ENCODE measurements at places on chromosomes 12 and 14.

- no peak for DNase-seq
Observed at GRCh38 chr14:77023001-77023996, 5.2 kb downstream of the IRF2BPL start.

GRCh38 chr12:124881123-124881522, 17.5 kb upstream of the SCARB1 start:
- no peak for DNase-seq

DNA sequence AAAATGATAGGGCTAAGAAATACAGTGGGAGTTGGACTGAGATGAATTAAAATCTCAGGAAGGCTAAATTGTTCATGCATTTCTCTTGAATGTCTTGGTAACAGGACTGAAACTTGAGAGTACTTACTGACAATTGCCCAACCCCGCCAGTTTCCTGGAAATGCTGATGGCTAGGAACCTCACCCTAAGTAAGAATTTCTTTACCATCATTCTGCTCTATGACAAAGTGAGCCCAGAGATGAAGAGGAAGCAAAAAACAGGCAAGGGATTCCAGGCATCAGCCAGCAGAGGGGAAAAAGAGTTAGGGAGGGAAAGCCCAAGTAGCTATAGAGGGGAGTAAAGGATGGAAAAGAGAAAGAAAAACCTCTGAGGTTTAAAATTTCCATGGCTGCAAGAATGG, 397.7 kb downstream of the MDGA2 start:
- DNase-seq, result no peak

DNA sequence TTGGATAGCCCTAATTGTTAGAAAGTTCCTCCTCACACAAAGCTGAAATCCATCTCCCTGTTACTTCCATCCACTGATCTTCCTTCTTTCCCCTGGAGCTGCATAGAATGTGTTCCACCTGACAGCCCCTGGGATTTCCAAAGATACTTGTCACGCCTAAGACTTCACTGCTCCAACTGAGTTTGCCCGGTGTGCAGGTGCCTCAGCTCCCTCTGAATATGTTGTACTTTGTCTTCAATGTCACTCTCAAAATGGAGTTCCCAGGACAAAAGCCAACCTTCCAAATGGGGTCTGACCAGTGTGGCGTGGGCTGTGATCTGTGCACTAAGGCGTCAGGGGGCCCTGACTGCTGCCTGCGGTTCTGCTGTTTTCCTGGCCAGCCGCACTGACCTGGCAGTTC, 42.8 kb downstream of the CACNA2D4 start:
- no peak for DNase-seq

- DNase-seq, result peak; percentile 97
Observed at GRCh38 chr14:61145034-61145902, 135.9 kb downstream of the TMEM30B start.

- no peak for DNase-seq
Observed at GRCh38 chr12:46609273-46609623, 216.5 kb downstream of the SLC38A4 start.

- DNase-seq, result no peak
Observed at GRCh38 chr14:67453575-67454300, 34.8 kb downstream of the TMEM229B start.

GRCh38 chr14:41986083-41986645, 379.5 kb downstream of the LRFN5 start:
- no peak for DNase-seq

DNA sequence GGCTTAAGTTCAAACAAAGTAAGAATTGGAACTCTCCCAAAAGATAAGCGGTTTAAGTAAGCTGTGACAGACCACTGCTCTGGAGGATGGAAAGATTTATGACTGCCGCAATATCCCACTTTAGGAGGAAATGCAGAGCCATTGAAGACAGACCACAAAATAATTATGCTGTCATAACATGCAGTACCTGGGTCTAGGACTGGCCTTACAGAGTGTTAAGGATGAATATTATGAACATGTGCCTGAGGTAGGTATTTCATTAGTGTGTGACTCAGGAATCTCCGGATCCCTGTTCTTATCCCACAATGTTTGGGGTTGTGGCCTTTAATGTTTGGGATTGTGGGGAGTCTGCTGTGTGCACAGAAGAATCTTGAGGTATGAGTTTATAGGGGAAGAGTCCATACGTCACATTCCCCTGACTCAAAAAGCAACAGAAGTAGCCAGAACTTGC, 114.9 kb downstream of the SAMD4A start:
- no peak for DNase-seq

DNA sequence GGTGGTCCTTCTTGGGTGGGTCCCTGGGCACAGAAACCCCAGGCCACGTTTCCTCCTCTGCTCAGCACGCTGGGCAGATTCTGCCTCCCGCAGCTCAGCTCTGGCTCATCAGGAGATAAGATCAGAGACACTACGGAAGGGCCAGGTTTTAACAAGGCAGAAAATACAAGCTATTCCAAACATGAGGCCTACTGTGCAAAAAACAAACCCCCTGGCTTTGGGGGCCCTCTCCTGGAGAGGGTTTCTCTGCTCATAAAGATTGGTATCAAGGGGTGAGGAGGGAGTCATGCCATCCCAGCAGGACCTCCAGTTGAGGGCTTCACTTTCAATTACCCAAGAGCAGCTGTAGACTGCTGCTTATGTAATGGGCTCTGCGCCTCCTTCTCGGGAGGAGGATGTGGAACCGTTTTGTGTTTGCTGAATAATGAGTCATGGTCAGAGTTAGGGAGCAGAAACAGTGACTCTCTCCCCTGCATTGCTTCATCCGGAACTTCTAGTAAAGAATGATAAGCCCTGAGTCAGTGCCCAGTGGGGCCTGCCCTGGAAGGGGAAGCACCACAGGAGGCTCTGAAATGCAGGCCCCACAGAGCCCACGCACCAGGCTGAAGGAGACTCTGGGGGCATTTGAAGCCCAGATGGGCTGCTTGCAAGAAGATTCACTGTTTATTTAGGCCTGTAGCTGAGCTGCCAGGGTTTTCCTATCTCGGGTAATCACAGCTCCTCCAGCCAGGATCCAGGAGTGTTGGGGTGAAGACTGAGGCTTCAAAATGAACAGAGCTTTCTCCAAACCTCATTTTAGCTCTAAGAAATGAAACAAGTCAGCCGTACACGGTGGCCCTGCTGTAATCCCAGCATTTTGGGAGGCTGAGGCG, 79.3 kb downstream of the SSPN start:
- DNase-seq, result peak; percentile 99

GRCh38 chr12:80268924-80269749, 169.8 kb downstream of the OTOGL start:
- peak; percentile 45 for DNase-seq

GRCh38 chr12:89895101-89895500, 186.5 kb upstream of the ATP2B1 start:
- no peak for DNase-seq

- no peak for DNase-seq
Observed at GRCh38 chr12:88627501-88627900, 47.2 kb upstream of the KITLG start.

DNA sequence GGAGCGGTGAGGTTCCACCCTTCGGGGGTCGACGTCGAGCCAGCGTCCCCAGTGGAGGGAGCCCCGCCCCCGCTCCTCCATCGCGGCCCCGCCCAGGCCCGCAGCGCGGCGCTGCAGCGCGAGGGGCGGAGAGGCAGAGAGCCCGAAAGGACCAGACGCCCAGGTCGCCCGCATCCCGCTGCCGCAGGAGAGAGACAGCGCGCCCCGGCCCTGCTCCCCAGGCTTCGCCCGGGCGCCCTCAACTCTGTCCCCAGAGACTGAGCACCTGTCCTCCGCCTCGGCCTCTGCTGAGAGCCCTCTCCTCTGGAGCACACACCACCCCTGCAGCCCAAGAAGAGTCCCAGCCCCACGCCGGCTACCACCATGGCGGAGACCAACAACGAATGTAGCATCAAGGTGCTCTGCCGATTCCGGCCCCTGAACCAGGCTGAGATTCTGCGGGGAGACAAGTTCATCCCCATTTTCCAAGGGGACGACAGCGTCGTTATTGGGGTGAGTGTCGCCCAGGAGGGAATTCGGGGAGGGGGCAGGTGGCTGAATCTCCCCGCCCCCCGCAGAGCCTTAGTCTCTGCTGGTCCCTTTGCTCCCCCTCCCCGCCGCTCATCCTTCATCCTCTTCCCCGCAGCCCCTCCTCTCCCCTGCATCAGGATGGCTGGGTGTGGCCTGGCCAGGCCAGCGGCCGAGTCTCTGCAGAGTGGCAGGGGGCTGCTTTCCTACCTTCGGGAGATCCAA, at the start of gene KIF5A:
Gene KIF5A (plus strand): TSS at position 136 of the 732 bp plus-strand sequence. CDS start 228 bp downstream, at position 364.
- DNase-seq, result no peak

- no peak for DNase-seq
Observed at GRCh38 chr12:93010461-93010860, 81.4 kb upstream of the EEA1 start.

GRCh38 chr12:53197011-53197640, 9.9 kb downstream of the ITGB7 start:
- no peak for DNase-seq

DNA sequence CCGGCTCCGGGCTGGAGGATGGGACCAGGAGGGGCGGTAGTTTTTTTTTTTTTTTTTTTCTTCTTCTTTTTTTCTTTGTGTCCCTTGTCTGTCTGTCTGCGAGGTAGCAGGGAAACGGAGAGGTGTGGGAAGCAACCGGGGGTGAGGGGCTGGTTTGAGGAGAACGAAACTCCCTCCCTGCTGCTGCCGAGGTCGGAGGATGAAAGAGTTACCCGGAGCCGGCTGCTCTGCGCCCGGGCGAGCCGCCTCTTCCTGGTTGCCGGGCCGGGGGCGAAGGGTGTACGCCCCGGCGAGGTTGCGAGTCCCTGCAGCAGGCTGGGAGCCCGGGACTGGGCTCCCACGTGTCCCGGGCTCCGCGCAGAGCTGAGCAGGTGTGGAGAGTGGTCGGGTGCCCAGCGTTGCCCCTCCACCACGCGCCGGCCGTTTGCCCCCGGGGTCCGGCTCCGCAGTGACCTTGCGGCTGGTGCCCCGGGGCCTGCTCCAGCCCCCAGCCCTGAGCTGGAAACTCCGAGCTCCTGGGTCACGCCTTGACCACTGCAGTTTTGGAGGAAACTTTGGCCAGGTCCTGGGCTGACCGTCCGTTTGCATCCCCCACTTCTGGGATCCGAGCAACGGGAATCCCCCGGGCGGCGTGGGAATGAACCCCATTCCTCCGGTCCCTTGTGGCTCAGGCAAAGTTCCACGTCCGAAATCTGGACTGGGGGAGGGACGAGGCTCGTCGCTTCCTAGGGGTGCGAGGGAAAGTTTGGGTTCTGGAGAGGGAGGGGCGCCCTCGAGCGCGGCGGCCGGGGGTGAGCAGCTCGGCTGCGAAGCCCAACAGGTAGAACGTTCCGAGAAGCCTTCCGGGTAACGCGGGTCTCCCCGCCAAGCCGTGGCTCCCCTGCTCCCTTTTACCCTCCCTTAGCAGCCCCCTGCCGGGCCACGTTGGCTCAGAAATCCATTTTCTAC, 1.3 kb downstream of the CHST11 start:
- DNase-seq, result no peak

DNA sequence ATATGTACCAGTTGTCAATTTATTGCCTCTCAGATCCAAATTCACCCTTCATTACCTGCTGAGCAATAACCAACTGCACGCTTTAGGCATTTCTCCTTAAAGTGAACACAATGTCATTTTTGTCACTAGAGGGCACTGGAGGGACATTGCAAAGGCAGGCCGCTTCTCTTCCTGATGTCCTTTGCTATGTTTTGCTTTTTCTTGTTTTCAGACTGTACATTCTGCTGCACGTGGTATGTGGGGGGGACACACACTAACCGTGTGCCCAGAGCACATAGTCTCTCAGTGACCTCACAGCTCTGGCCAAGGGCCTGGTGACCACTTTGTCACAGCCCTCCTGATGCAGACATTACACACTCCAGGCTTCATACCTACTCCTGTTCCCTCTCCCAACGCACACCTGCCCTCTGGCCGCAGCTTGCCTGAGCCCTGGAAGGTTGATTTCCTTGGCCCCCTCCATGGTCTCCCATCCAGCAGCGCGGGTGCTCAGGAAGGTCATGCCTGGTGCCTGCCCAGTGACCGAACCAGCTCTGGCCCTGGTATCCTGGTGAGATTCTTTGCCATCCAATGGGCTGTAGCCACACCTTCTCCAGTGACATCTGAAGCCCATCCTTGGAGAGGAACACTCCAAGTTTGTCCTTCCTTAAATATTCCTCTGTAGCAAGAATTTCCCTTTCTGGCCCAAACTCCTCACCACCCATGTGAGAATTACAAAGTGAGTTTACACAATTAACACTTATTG, 39.9 kb downstream of the MYO1H start:
- no peak for DNase-seq

- no peak for DNase-seq
Observed at GRCh38 chr12:90836689-90837088, 118.3 kb downstream of the CCER1 start.

DNA sequence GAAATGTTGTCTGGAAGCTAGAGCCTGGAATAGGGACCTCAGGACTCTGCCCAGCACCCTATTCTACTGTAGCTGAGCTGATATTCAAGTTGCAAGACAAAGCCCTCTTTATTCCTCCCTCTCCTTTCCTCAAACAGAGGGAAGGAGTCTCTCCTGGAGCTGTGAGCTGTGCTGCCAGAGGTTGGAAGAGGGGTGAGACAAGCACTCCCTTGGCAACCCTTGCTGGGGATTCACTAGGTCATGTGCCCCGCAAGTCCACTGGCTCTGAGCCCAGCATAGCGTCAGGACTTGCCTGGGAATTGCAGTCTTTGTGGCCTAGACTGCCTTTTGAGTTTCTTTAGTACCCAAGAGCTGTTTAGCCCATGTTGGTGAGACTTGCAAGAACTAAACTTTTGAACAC, 11.4 kb upstream of the ASCL1 start:
- DNase-seq, result no peak

DNA sequence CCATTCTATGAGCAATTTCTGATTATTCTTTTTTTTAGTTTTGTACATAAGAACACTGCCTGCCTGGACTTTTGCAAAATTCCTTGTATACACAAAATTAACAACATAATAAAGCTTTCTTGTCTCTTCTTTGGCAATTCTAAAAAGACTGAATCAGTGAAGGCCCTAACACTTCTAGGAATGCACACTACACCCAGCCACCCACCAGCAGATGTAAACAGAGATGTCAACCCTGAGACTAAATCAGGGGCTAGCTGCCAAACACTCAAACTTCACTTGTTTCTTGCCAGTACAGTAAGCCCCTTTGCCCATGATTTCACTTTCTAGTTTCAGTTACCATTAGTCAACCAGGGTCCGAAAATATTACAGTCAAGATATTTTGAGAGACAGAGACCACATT, 15.5 kb downstream of the DCAF5 start:
- no peak for DNase-seq

DNA sequence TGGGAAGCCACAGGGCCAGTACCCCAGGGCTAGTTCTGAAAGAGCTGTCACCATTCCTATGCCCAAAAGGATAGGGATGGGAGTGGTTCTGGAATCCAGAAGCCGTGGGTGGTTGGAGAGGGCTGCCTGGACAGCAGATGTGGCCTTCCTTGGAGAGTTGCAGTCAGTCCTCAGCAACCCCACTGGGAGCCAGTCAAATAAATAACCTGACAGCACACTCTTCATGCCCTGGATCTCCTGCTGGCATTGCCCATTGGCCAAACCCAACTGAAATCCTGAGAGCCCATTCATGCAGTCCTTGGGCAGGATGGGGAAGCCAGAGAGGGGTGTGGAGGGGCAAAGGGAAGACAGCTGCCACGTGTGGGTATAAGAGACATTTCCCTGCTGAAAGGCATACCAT, 128.2 kb downstream of the PTPN11 start:
- DNase-seq, result no peak

- no peak for DNase-seq
Observed at GRCh38 chr12:88753066-88753465, 172.8 kb upstream of the KITLG start.

Measured in AG09309 (cell line).